ENCODE measurements at places on chromosomes 12 and 14.

DNA sequence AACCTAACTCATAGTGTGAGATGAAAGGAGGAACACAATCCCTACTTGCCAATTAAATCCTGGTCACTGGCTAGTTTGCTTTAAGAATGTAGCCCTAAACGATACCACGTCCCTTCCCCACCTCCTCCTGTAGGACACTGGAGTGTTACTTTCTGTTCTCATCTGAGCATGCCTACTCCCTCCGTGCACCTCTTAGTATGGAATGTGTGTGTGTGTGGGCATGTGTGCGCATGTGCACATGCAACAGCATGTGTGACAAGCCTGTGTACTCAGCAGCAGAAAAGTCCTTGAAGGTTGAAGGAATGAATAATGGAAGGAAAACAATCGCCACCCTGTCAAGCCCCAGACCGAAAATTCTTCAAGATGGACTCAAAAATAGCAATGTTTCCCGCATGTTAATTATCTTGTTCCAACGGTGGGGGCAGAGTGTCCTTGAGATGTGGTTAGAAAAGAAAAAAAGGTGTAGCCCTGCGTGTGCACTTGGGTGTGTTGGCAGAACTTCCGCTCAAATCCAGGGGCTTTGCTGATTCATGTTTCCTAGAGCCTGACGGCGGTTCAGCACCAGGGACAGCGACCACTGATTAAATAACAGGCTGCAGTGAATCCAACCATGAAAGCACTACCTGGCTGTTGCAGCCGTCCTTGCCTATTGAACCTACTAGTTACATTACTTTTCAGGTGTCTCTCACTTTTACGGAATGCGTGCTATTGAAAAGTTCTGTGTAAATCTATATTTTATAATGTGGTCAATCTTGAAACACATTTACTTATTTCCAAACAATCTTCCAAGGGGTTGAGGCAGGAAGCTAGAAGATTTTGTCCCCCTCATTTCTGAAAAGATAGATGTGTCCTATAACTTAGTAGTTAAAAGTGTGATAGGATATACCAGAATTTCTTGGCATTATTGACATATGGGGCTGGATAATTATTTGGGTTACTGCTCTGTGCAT lies 79.8 kb downstream of the SRRM4 start:
- peak; percentile 9 for DNase-seq

GRCh38 chr14:99380991-99381687 lies 99.5 kb downstream of the SETD3 start:
- no peak for DNase-seq

- no peak for DNase-seq
These were observed 190.4 kb downstream of the NTF3 start for GRCh38 chr12:5622280-5622679.

GRCh38 chr14:105107781-105108515 lies 42.7 kb upstream of the GPR132 start:
- DNase-seq = no peak

DNA sequence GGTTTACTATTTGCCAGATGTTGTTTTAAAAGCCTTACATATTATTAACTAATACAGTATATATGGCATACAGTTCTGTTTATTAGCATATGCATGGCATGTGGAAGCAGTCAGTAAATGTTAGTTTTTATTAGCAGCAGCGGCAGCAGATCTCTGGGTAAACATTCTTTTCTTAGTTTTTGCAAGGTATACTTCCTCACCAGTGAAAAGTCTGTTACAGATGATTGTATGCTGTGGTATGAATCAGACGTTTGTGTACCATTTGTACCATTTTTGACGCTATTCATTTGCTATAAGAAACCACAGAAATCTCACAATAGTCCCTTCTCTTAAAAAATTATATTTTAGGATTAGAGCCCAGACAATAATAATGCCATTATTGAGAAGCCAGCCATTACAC lies 17.8 kb downstream of the STK38L start:
- DNase-seq = no peak

DNA sequence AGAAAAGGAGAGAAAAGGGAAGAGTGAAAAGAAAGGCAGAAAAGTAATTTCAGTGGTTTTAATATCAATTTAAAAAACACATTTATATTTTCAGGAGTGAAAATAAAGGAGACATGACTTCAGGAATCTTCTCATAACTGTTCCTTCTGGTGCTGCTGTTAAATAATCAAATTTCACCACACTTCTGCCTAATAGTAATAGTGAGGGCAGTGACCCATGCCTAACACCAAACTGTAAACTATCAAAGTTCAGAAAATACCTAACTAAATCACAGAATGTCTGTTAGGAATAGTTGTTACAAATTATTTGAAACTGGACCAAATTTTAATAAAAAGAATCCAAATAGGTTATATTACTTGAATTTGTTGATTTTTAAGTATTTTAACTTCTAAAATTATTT lies 169.4 kb downstream of the RPL10L start:
- no peak for DNase-seq

GRCh38 chr14:20302042-20302755 lies 3.6 kb downstream of the TTC5 start:
- no peak for DNase-seq

DNA sequence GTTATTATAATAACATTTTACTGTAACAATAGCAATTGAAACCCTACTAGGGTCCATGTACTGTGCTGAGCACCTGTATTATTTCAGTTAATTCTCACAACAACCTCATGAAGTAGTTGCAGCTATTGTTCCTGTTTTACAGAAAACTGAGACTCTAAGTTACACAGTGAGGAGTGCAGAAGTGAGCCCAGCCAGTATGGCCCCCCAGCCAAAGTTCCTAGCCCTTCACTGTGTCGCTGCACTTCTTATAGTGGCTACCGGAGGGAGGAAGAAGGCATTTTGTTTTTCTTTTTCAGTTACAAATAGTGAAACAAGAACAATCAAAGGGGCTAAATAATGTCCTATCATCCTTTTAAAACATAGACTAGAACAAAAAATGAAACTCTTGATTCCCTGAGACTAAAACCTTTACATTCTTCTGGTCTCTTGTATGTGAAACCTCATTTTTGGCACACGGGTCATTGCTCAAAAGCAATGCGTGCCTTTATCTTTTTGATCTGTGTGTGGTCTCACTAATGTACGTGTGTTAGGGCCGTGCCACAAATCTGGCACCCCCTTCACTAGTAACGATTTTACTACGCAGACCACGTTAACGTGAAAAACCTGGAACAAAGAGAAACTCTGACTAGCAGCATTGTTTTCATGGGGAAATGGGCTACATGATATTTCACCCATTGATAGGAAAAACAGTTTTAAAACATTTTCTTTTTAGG lies 88.7 kb downstream of the LLPH start:
- DNase-seq = no peak

- no peak for DNase-seq
These were observed 124.3 kb downstream of the PIWIL1 start for GRCh38 chr12:130461839-130462557.

DNA sequence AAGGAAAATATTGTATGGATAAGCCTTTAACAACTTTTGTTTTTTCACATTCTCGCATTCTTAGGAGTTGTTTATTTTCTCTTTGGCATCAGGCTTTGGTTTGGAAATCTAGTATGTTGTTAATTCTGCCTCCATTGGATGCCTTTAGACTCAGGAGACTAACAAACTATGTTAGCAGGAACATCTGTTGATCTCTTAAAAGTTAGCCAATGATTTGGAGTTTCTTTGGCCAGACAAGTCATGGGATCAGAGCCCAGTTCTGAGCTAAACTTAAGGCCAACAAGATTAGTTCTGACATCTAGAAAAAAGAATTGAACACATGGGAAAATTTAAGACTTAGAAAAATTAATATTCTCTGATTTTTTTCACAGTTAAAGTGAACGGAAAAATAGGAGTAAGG lies 35.3 kb upstream of the STRAP start:
- no peak for DNase-seq

- DNase-seq = no peak
These were observed 306.7 kb upstream of the E2F7 start for GRCh38 chr12:77372026-77372425.

Measured in activated T-helper 2 cell treated with anti-CD3 and anti-CD28 coated beads, Interferon-gamma antibody, Interleukin-2, Interleukin-4, amounts not matched to agents 10 μg/mL and 5 μg/mL and 100 μg/mL, durations not matched to agents 14 hours and 24 hours and 36 hours (primary cell).